ENCODE measurements at places on chromosomes 12 and 14. TPM values are rescaled to one million over a fixed set of nuclear protein-coding genes. Genes with fewer than 3 reads are reported as not detected.

Gene DDHD1
- polyA plus RNA-seq = 3.6 TPM

Gene SERPINA1
- 662 TPM for polyA plus RNA-seq

Gene TRIM9
- polyA plus RNA-seq = 0.08 TPM

Gene MUCL1
- 2.4 TPM for polyA plus RNA-seq

Gene TSHR
- polyA plus RNA-seq = 0.07 TPM

Gene DDIT3
- polyA plus RNA-seq = 74.7 TPM

Gene ARHGEF25
- polyA plus RNA-seq = 10.4 TPM

Gene NPAS3
- polyA plus RNA-seq = 0.13 TPM

DNA sequence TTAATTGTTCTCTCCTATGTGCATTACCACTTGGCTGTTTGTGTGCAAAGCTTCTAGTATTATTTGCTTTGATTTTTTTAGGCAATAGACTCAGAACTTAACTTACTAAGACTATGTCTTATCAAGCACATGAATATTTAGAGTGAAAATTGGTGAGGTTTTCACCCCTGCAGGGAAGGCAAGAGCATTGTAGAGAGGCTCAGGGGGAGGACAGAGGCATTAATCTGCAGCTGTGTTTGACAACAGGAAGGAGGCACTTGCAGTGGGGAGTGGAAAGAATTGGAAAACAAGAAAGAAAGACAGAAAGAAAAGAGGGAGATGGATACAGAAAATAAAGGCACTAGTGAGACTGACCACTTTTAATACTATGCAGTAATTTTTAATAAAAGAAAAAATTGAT lies 431.6 kb downstream of the PDZRN4 start:
- DNase-seq = no peak
- no peaks in the 10 kb centered on the region for H3K4me1 ChIP-seq
- no peaks in the 10 kb centered on the region for H3K36me3 ChIP-seq
- no peaks in the 10 kb centered on the region for H3K27me3 ChIP-seq
- H3K27ac ChIP-seq = no peak overlapping the region
- H3K4me3 ChIP-seq = no peak overlapping the region

GRCh38 chr12:69682110-69682755 lies 16.9 kb downstream of the BEST3 start:
- no peaks in the 10 kb centered on the region for H3K4me1 ChIP-seq
- H3K4me3 ChIP-seq = no peak overlapping the region
- H3K27ac ChIP-seq = no peak overlapping the region
- no peaks in the 10 kb centered on the region for H3K36me3 ChIP-seq
- peak; percentile 11 for DNase-seq
- H3K27me3 ChIP-seq = no peaks in the 10 kb centered on the region

GRCh38 chr12:22733756-22734155 lies 108.8 kb downstream of the ETNK1 start:
- no peak overlapping the region for H3K27ac ChIP-seq
- DNase-seq = no peak
- H3K36me3 ChIP-seq = no peaks in the 10 kb centered on the region
- no peaks in the 10 kb centered on the region for H3K27me3 ChIP-seq
- no peak overlapping the region for H3K4me3 ChIP-seq

DNA sequence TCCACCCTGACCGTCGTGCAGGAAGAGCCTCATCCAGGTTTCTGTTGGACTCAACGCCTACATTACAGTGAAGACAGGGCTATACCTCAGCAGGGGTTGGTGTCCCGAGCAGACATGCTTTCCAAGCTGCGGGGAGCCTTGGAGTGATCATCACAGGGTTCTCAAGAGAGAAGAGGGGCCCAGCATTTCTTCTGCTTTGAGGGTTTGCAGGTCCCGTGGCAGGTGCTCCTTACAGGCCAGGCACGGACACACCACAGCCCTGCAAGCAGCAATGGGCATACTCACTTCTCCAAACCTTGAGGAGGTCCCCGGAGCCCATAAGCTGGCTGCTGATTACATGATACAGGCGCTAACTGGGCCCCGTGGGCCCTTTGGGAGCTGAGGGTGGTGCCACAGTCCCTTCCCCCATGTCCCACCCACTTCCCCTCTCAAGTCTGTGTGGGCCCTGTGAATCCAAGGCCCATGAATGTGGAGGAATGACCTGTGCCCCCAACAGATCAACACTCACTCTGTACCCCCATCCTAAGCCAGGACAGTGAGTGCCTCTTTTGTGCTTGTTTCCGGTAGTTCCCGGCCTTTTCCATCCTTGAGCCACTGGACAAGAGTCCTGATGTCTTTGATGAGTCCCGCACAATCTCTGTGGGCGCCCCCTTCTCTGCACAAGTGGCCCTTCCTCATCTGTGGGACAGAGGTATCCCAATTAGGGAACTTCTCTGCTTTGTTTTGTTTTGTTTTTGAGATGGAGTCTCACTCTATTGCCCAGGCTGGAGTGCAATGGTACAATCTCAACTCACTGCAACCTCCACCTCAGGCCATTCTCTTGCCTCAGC lies 1.1 kb downstream of the AQP2 start:
- H3K4me1 ChIP-seq = peaks cover 3% of the 10 kb centered on the region
- no peak for DNase-seq
- no peak overlapping the region for H3K27ac ChIP-seq
- H3K36me3 ChIP-seq = no peaks in the 10 kb centered on the region
- H3K4me3 ChIP-seq = no peak overlapping the region

GRCh38 chr12:77855548-77855947 lies 24.9 kb downstream of the NAV3 start:
- no peak overlapping the region for H3K4me3 ChIP-seq
- no peaks in the 10 kb centered on the region for H3K36me3 ChIP-seq
- no peaks in the 10 kb centered on the region for H3K27me3 ChIP-seq
- peak overlapping the region; percentile 56 for H3K27ac ChIP-seq

DNA sequence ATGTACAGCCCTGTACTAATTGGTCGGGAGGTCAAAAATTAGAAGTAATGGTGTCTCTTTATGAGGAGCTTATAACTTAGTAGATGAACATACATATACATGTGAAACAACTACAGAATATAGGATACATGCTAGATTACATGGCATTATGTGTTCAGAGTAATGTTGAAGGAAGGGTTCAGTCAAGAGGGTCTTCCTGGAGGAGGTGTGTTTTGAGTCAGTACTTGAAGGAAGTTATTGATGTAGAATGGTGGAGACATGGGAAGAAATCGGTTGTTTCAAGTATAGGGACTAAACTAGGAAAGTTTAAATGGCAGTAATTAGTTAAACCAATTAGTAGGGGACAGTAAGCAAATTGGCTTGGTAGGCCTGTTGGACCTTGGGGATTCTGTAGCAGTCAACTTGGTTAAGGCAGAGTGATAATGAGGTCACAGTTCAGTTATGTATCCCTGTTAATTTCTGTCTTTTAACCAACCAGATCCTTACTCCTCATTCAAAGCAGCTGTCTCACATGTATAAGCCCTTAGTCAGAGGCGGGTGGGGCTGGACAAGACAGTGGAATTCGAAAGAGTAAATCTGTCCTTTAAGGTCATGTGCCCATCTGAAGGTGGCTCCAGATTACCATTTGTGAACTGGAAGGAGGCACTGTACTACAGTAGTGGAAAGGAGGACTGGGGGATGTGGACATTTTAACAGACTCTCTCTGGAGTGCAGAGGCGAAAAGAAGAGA lies 3.5 kb upstream of the ANKRD52 start:
- H3K27me3 ChIP-seq = no peaks in the 10 kb centered on the region
- no peak overlapping the region for H3K27ac ChIP-seq
- no peak for DNase-seq
- H3K4me3 ChIP-seq = no peak overlapping the region
- H3K36me3 ChIP-seq = peaks cover 3% of the 10 kb centered on the region

- H3K4me1 ChIP-seq = no peaks in the 10 kb centered on the region
- no peak overlapping the region for H3K4me3 ChIP-seq
- no peak for DNase-seq
- H3K36me3 ChIP-seq = peaks cover 12% of the 10 kb centered on the region
- no peaks in the 10 kb centered on the region for H3K27me3 ChIP-seq
- H3K27ac ChIP-seq = no peak overlapping the region
These were observed 54.4 kb upstream of the C12orf50 start for GRCh38 chr12:88083634-88084033.

GRCh38 chr14:105466531-105467248 lies 7.9 kb upstream of the CRIP2 start:
- H3K4me1 ChIP-seq = peaks cover 4% of the 10 kb centered on the region
- no peak overlapping the region for H3K4me3 ChIP-seq
- H3K36me3 ChIP-seq = peaks cover 25% of the 10 kb centered on the region
- no peak for DNase-seq

- H3K4me1 ChIP-seq = peaks cover 11% of the 10 kb centered on the region
- H3K27ac ChIP-seq = peak overlapping the region; percentile 17
- DNase-seq = no peak
- H3K4me3 ChIP-seq = no peak overlapping the region
- no peaks in the 10 kb centered on the region for H3K27me3 ChIP-seq
These were observed 29.9 kb downstream of the TSPAN9 start for GRCh38 chr12:3107071-3107583.

DNA sequence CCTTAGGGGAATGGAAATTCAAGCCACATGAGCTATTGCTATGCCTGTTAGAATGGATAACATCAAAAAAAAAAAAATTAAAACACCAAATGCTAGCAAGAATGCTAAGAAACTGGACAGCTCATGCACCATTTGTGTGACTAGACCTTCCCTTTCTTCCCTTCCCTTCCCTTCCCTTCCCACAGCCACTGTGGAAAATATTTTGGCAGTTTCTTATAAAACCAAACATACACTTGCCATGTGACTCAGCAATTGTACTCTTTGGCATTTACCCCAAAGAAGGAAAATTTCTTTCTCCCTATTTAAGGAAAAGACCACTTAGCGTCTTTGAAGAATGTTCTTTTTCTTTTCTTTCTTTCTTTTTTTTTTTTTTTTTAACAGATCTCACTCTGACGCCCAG lies 49.1 kb upstream of the FKBP4 start:
- no peaks in the 10 kb centered on the region for H3K36me3 ChIP-seq
- H3K27me3 ChIP-seq = no peaks in the 10 kb centered on the region
- H3K4me1 ChIP-seq = no peaks in the 10 kb centered on the region
- no peak for DNase-seq

GRCh38 chr12:16599081-16599480 lies 6.9 kb downstream of the LMO3 start:
- H3K4me3 ChIP-seq = no peak overlapping the region
- no peaks in the 10 kb centered on the region for H3K36me3 ChIP-seq
- H3K27ac ChIP-seq = no peak overlapping the region
- H3K27me3 ChIP-seq = peaks cover 3% of the 10 kb centered on the region
- DNase-seq = no peak

- H3K27me3 ChIP-seq = no peaks in the 10 kb centered on the region
- H3K4me1 ChIP-seq = no peaks in the 10 kb centered on the region
These were observed 93.6 kb downstream of the SLC24A4 start for GRCh38 chr14:92416544-92416943.

DNA sequence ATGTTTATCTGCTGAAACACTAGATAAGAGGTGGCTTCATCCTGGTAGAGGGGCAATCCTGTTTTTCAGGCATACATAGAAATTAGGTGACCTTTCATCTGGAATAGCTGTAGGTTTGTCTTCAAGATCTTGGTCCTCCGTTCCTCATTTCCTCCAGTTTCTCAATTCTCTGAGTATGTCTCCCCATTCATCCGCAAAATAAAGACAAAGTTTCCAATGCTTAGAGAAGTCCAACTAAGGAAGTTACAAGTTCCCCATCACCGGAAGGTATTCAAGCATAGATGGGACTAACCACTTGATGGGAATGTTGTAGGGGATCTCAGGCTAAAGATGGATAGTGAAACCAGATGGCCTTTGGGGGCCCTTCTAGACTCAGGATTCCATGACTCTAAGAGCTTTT lies 34.3 kb downstream of the ERG28 start:
- no peak overlapping the region for H3K4me3 ChIP-seq
- H3K27me3 ChIP-seq = no peaks in the 10 kb centered on the region
- no peaks in the 10 kb centered on the region for H3K36me3 ChIP-seq
- DNase-seq = no peak
- no peaks in the 10 kb centered on the region for H3K4me1 ChIP-seq

GRCh38 chr12:101181776-101182175 lies 28.3 kb downstream of the SLC5A8 start:
- H3K27ac ChIP-seq = no peak overlapping the region
- no peak overlapping the region for H3K4me3 ChIP-seq
- no peaks in the 10 kb centered on the region for H3K36me3 ChIP-seq

- H3K36me3 ChIP-seq = no peaks in the 10 kb centered on the region
- peaks cover 10% of the 10 kb centered on the region for H3K27me3 ChIP-seq
- H3K27ac ChIP-seq = no peak overlapping the region
- no peaks in the 10 kb centered on the region for H3K4me1 ChIP-seq
- H3K4me3 ChIP-seq = no peak overlapping the region
- DNase-seq = peak; percentile 56
These were observed 65.8 kb upstream of the SLC8A3 start for GRCh38 chr14:70254476-70254961.

GRCh38 chr12:100674036-100674888 lies 100.8 kb downstream of the GAS2L3 start:
- no peaks in the 10 kb centered on the region for H3K4me1 ChIP-seq
- H3K4me3 ChIP-seq = no peak overlapping the region
- no peaks in the 10 kb centered on the region for H3K36me3 ChIP-seq
- no peak for DNase-seq
- no peak overlapping the region for H3K27ac ChIP-seq

DNA sequence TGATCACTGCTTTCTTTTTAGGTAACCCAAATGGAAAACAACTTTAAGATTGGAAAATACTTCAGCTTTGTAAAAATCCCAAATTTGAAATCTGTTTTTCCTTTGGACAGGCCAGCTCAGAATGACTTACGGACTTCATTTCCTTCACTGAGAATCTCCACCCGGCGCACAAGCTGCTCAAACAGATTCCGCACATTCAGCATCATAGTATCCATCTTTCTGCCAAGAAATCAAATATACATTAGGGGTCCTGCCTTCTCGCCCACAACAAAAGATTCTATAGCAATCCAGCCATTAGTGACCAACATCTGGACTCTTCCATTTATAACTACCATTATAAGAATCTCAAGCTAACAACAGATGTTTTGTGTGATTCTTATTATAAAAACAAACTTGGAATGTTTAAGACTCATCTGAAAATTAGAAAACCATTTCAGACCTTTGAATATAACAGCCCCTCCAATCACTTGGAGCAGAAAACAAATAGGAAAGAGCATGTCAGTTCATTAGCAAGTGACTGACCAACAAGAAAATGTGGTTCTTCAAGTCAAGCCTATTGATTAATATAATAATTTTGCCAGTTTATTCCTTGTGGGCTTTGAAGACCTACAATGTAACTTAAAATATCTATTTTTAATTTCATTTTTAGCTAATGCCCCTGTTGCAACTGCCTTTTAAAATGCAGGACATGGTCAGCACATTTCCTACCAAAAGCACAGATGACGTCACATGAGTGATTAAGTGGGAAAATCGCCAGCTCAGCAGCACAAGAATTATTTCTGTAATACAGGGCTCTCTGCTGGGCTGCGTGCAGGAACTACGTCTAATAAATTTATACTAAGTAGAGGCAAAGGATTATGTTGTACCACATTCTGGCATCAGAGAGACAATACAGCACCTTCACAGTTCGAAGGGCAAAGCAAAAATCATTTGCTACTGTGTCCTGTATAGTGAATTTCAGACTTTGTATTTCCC lies 8.5 kb downstream of the RACGAP1 start:
- peak overlapping the region; percentile 6 for H3K27ac ChIP-seq
- H3K4me3 ChIP-seq = no peak overlapping the region
- H3K27me3 ChIP-seq = no peaks in the 10 kb centered on the region
- no peaks in the 10 kb centered on the region for H3K36me3 ChIP-seq

GRCh38 chr14:88386256-88386794 lies 868 bp downstream of the SPATA7 start:
- no peaks in the 10 kb centered on the region for H3K4me1 ChIP-seq
- no peaks in the 10 kb centered on the region for H3K27me3 ChIP-seq
- peak overlapping the region; percentile 71 for H3K4me3 ChIP-seq
